G401 (cell line): ENCODE measurements at places on chromosomes 1 and 21.

GRCh38 chr1:244049162-244050013 is 1.7 kb upstream of the ZBTB18 start:
- DNase-seq, result peak; percentile 46

GRCh38 chr1:111015222-111015621 is 51.5 kb upstream of the LRIF1 start:
- no peak for DNase-seq

DNA sequence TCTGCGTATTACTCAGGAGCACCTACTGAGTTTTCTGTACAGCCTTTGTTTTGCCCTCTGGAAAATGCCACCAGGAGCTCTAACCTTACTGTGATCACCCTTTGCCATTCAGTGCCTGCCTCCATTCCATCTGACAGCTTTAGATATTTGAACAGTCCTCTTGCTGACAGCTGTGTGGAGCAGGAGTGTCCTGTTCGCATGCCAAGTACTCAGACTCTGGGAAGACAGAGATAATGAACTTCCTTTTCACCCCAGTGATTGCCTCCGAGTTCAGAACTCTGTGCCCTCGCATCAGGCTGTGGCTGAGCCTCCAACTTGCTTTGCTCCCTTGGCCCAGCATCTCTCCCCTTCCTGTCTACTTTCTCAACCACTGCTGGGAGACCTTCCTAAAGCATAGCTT is 74.0 kb downstream of the CACNA1E start:
- DNase-seq, result no peak

DNA sequence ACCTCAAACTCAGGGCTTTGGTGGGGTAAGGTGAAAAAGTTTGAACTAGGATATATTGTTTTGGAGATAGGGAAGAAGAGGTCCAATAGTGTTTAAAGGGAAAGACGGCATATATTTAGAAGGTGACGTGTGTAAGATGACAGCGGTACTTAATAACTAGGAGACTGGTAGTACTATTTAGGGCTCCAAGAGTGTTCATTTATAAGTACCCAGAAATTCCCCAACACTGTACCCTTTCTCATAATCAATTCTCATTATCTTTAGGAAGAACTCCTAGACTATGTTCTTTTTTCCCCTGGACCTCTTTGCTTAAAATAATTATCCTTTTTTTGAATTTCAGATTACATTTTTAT is 1.5 kb downstream of the LYPLAL1 start:
- DNase-seq, result no peak

- no peak for DNase-seq
Observed at GRCh38 chr1:67830928-67831830, 2.1 kb downstream of the GNG12 start.

DNA sequence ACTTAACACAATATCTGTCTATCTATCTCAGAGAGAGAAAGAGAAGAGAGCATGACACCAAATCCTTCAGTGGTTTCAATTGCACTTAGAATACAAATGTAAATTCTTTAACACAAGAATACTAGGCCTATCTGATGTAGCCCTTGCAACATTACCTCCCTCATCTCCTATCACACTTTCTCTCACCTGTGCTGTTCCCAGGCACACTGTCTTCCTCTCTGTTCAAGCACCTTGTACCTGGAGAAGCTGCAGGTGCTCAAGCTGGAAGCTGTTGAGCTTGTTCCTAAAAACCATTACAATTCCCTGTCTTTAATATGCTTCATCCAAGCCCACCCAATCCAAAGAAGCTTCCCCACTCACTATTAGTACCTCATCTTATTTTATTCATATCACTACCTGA is 97.0 kb downstream of the GDAP2 start:
- DNase-seq, result no peak

DNA sequence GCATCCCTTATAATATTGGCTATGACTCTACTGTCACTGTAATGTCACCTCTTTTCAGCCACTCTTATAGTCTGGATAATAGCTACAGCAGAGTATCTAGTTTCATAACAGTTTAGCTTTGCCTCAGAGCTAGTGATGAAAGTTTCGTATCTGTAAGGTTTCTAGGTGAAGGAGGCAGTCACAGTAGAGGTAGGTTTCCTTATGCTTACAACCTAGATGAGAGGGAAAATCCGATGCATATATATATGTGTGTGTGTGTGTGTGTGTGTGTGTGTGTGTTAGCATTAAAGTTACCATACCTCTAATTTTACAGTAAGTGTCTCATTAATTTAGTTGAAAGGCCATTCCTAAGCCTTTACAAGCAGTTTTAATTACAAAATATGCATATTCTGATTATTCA is 2.2 kb upstream of the TOR1AIP2 start:
- DNase-seq, result no peak

DNA sequence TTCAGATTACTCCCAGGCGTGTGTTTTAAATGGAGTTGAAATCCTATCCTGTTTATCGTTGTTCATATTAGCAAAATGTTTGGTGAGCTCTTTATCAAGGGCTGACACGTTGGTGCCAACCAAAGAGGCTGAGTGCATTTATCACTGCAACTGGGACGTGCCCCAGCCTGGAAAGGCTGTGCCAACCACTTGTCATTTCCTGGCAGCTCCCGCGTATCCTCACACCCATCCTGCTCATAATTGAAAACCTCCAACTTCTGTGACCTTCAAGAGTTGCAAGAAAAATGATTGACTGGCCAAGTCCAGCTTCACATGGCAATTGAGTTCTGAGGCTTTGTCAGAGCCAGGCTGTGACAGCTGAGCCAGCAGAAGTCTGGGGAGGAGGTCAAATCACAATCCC is 43.7 kb upstream of the KCNA3 start:
- DNase-seq, result no peak

DNA sequence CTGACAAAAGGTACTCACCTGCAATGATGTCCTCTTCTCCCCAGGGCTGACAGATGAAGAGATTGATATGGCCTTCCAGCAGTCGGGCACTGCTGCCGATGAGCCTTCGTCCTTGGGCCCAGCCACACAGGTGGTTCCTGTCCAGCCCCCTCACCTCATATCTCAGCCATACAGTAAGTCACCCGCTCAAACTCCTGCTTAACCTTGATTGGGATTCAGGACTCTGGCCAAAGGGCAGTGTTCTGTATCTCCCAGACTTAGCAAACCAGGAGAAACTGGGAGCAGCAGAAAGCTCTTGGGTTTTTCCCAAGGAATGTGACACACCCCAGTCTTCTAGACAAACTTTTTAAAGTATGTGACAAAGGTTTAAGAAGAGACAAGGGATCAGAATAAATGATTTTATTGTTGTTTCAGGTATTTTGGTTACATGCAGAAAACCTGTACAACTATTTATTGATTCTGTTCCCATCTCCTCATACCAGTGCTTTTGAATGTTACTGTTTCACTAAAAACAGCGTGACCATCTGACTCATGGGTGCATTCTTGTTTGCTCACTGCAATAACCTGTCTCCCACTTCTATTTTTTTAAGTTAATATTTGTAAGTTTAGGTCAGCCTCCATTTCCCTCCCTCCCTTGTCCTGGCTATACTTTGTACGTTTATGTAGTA is 124.6 kb downstream of the PEX14 start:
- no peak for DNase-seq

- DNase-seq, result no peak
Observed at GRCh38 chr1:200907611-200908097, 13.0 kb downstream of the INAVA start.

DNA sequence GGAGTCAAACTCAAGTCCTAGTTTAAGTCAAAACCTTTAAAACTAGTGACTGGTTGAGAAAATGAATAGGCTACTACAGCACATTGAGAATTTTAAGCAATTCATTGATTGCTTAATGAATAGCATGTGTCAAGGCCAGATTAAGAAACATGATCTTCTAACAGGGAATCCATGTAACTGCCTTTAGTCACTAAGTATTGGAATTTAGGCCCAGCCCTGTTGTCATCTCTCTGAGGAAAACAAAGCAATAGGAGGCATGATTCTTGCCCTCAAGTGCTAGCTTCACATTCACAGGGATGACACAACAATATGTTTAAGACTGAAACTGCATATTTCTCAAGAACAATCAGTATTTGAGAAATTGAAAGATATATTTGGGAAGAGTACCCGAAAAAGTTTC is 70.0 kb upstream of the PTGS2 start:
- DNase-seq, result no peak

GRCh38 chr1:160428655-160429054 is 28.3 kb downstream of the VANGL2 start:
- DNase-seq, result peak; percentile 78

GRCh38 chr1:118151312-118151937 is 33.6 kb downstream of the SPAG17 start:
- peak; percentile 49 for DNase-seq

GRCh38 chr1:148010527-148010926 is 82.3 kb downstream of the GPR89B start:
- DNase-seq, result no peak

- DNase-seq, result no peak
Observed at GRCh38 chr1:9503001-9503675, 36.1 kb upstream of the SLC25A33 start.

GRCh38 chr21:45590246-45590725 is 48.0 kb upstream of the SLC19A1 start:
- peak; percentile 50 for DNase-seq

- no peak for DNase-seq
Observed at GRCh38 chr1:201185527-201186128, 5.0 kb upstream of the IGFN1 start.

DNA sequence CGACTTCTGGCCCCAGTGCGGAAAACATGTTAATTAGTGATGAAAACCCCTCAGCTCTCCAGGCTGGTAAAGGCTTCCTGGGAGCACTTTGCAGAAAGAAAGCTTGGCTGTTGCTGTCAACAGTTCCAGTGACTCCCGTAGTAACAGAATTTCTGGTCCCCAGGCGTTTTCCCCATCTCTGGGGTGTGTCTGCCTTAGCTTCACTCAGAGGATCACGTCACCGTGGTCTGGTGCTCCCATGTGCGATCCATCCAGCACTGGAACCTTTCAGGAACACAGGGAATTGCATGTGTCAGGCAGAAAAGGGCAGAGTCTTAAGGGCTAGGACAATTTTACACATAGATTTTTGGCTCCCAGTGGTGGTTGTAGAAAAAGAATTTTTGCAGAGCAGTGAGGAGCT is 470.4 kb upstream of the USP24 start:
- no peak for DNase-seq

DNA sequence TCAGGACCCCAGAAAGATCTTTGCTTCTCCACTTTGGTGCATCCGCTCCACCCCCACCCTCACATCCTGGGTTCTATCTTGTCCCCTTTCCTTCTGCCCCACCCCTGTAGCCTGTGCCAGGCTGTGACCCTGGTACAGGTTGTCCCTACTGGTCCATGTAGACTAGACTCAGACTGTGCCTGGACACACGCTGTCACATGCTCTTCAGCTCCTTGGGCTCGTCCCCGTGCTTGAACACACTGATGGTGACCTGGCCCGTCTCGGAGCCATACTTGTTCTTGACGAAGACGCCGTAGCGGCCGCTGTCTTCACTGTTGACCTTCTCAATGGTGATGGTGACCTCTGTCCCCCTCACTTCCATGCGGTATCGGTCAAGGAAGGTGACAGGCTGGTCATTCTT is 54.8 kb downstream of the MYOM3 start:
- DNase-seq, result no peak

DNA sequence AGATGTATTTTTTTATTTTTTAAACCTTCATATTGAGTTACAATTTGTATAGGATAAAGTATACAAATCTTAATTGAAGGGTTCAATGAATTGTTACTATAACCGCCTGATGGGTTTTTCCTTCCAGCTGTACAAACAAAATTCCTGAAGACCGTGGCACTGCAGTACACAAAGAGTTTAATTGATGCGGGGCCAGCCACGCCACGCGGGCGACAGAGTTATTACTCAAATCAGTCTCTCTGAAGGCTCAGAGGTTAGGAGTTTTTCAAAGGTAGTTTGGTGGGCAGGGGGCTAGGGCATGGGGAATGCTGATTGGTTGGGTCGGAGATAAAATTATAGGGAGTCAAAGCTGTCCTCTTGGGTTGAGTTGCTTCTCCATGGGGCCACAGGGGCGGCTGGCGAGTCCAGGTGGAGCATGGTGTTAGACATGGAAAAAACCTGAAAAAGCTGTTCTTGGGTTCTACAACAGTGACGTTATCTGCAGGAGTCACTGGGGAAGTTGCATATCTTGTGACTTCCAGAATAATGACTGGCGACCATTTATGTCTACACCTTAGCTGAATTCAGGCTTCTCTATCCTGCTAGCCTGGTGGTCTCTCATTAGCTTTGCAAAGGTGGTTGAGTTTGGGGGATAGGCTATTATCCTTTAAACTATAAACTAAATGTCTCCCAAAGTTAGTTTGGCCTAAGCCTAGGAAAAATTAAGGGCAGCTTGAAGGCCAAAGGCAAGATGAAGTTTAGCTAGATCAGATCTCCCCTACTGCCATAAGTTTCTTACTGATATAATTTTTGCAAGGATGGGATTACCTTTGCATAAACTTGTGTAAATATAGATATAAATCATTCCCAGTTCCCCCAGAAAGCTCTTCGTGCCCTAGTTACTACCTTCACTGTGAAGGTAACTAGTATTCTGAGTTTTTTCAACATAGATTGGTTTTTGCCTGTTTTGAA is 13.0 kb upstream of the TMEM9 start:
- DNase-seq, result no peak

DNA sequence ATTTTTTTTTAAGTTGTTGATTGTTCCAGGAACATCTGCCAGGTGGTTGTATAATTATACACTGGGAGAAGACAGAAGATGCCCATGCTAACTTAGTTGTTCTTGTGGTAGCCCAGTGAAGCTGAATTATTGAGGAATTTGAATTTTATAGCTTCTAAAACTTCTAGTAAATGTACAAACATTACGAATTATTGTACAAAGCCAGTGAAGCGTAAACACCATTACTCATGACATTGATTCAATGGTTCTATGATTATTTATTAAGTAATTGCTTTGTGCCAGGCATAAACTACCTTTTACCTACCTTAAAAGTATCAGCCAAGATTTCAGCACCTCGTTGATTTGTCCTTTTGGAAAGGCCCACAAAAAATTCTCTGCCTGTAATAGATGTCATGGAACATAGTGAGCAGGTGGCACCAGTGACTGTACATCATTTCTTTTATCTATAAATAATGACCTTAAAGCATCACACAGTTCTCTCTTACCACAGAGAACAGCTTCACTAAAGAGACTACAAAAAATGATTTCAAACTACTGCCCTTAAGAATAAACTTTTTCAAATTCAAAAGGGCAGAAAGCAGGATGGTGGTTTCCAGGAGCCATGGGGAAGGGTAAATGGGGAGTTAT is 74.9 kb upstream of the BCL10 start:
- DNase-seq, result no peak
